ENCODE measurements at places on chromosomes 13 and 19.

DNA sequence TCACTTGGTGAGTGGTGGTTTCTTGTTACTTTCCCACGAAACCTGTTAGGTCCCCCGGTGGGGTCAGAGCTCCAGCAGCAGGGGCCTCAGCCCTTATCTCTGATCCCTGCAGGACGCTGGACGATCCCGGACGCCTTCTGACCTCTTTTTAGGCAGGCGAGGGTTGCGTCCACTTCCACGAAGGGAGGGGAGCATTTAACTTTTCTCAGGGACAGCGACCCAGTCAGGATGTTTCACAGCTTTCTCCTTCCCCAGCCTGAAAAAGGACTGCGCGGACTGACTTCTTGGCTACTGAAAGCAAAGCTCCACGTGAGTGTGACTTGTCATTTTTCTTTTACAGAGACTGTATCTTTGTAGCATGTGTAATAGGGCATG, 692 bp downstream of the ZNF234 start:
- no peak for DNase-seq

DNA sequence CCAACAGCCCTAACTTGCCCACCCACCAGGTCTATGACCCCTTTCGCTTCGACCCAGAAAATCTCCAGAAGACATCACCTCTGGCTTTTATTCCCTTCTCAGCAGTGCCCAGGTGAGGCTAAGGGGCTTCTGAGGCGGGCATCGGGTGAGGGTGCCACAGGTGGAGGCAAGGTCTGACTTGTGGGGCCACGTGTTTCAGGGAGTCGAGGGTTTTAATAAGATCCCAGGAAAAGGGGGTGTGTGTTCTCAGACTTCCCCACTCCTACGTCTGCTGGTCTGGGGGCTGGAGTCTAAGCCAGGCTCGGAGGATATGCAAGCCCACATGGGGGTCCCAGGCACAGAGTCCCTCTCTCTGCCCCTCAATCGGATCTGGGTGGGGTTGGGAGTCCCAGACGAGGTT, 30.9 kb upstream of the CYP4F8 start:
- DNase-seq = no peak

GRCh38 chr13:71871176-71871754, 4.3 kb upstream of the DACH1 start:
- DNase-seq = no peak

GRCh38 chr13:40340368-40341095, 325.9 kb downstream of the FOXO1 start:
- no peak for DNase-seq

DNA sequence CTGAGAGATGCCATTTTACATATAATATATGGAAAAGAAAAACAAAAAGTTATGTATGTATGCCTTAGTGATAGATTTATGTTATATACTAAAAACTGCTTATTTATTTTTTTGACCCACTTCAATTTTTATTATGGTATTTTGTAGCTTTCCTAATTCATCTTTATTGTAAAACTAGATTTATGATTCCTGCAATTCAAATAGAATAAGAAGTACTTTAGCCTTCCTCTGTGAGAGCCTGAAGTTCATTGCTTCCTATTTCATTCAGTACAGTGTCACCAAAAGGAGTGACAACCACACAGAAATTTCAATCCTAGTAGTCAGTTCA, 158.1 kb downstream of the RGCC start:
- DNase-seq = no peak

DNA sequence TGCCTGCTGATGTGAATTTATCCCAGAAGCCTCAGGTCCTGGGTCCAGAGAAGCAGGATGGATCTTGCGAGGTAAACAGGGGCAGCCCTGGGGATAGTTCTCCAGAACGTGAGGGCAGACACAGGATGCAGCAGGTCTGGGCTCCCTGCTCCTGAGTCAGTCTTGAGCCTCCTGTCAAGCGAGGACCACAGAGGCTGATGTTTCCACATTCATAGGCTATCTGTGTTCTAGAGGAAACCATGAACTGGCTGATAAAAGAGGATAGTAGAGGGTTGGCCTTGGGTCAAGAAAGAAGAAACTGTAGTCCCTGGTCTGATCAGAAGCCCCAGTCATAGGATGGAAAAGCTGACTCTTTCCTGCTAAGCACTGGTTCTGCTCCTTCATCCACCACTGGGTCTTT, 2.2 kb downstream of the ZNF175 start:
- DNase-seq = no peak
